ENCODE measurements at places on chromosomes 3 and 15. TPM values are rescaled to one million over a fixed set of nuclear protein-coding genes. Genes with fewer than 3 reads are reported as not detected.

The GRAMD2A gene
- polyA plus RNA-seq, result 0.29 TPM

The GREM1 gene
- not detected for polyA plus RNA-seq

The KCNH8 gene
- 0.46 TPM for polyA plus RNA-seq

The ARHGAP31 gene
- 1.6 TPM for polyA plus RNA-seq

The TTLL13 gene
- polyA plus RNA-seq, result 0.31 TPM

The OXTR gene
- polyA plus RNA-seq, result 3.7 TPM

The FOXB1 gene
- polyA plus RNA-seq, result not detected

The MON1A gene
- 6.7 TPM for polyA plus RNA-seq

The RNU6-1 gene
- polyA plus RNA-seq, result not detected

The CYP19A1 gene
- polyA plus RNA-seq, result not detected

The NRG4 gene
- polyA plus RNA-seq, result 0.48 TPM

The LNP1 gene
- polyA plus RNA-seq, result 5.7 TPM

The SLC28A1 gene
- polyA plus RNA-seq, result not detected

The CSPG5 gene
- polyA plus RNA-seq, result 1.7 TPM

The MESP1 gene
- polyA plus RNA-seq, result 2.1 TPM

The PLA1A gene
- polyA plus RNA-seq, result not detected
